ENCODE measurements at places on chromosomes 7 and 10.

GRCh38 chr10:93503075-93503474, 6.7 kb downstream of the CEP55 start:
- ATAC-seq, result no peak

- no peak for ATAC-seq
Measured at GRCh38 chr7:118152654-118153053, 31.3 kb upstream of the LSM8 start.

- peak; percentile 16 for ATAC-seq
Measured at GRCh38 chr7:43560742-43561330, 22.1 kb upstream of the STK17A start.

DNA sequence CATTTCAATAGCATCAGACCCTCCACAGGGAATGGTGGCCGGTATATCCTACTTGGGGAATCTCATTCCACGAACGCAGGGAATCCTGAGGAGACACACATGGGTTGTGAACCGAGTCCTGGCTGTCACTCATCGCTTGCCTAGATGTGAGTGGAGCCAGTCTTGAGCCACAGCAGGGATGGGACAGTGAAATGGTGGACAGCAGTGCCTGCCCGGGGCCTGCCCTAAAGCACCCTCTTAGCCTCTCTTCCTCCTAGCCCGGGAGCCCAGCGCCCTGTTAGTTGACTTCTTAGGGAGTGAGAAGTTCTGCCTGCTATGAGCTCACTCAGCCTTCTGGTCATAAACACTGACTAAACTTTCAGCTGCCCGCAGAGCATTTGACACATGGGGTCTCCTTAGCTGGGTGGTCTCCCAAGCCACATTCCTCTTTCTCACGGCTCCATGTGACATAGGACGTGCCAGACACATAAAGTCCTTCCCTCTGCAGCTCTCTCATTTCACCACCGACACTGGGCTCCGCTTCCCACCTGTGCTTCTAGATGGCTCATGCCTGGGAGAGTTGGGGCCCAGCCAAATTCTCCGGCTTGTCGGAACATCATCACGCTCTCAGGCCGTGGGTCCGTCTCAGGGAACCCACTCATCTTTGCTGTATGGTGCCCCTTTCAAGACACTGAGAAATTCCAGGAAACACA, 60.9 kb downstream of the TCERG1L start:
- no peak for ATAC-seq

DNA sequence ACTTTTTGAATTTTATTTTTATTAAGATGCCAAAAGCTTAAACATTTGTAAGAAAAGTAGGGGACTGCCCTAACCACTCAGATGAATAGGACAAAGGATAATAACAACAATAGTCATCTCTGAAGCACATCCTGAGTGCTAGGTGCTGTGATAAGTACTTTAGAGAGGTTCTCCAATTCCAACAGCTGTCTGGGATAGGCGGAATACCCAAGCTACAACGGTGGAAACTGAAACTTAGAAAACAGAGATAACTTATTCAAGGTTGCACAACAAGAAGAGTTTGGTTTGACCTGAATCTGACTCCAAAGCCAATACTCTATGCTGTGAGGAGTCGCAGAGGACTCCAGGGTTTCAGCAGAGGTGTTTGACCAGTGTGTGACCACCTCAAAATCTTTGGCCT, 2.0 kb downstream of the RTKN2 start:
- ATAC-seq, result no peak

DNA sequence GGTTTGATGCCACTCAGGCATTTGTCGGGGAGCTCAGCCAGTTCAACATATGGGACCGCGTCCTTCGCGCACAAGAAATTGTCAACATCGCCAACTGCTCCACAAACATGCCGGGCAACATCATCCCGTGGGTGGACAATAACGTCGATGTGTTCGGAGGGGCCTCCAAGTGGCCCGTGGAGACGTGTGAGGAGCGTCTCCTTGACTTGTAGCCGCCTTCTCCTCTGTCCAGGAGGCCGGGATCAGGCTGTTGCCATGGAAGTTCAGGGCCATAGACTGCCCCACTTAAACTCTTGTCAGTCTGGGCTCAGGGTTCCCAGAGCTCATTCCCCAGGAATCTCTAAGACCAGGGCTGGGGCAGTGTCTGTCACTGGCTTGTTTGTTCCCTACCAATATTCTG, 11.3 kb downstream of the NPTX2 start:
- no peak for ATAC-seq

- peak; percentile 71 for ATAC-seq
Measured at GRCh38 chr7:128904381-128905197, 5.9 kb downstream of the KCP start.

DNA sequence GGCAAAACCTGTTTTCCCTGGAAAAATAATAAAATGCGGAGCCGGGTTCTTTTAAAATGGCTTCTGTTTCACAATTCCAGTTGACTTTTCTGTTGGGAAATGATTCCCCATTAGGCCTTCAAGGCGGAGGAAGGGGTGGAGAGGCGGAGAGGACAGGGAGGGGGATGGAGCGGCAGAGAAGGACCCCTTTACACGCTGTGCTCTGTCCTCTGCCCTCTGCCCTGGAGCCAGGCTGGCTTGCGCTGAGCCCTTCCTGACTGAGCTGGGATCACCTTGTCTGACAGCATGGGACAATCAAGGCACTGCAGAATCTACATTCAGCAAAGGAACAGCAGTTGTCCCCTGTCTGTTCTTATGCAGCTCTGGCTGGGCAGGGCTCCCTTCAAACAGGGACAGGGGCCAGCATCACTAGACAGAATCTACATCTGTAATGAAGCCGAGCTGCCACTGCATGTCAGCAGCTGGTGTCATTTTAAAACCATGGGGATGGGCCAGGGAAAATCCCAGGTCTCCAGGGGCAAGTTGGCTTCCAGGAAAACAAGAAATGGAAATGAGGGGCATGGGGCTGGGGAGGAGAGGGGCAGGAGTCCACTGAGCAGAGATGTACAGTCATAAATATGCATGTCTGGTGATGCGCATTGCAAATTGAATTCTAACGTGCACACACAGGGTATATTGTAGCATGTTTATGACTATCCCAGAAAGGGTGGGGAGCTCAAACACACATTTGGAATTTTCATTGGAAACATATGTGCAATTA, 120.0 kb downstream of the MKX start:
- ATAC-seq, result no peak

DNA sequence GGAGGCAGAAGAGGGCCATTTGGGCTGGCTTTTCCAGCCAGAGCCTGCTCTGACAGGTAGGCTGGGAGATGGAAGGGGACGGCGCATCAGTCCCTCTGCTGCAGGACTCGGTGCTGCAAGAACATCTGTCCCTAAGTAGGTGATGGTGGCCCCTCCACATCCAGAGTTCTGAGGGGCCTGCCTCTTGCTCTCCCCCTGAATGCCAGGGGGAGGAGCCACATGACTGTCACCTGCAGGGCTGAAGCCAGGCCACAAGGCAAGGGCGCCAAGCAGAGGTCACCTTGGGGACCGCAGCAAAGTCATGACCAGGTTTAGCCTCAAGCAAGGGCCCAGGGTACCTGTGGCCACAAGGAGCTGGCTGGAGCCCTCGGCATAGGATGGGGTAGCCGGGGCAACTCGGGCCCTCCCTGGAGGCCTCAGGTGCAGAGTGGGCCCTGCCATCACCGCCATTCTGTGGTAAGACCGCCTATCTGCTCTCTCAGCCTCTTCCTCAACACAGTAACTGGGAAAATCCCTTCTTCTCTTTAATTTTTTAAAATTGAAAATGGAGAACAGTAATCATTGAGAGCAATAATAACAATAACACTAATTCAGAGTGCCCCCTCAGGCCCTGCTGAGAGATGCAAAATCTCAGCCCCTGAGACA, 99.3 kb downstream of the FAM53B start:
- no peak for ATAC-seq

GRCh38 chr7:151143261-151144015, 24.1 kb downstream of the GBX1 start:
- ATAC-seq, result no peak

DNA sequence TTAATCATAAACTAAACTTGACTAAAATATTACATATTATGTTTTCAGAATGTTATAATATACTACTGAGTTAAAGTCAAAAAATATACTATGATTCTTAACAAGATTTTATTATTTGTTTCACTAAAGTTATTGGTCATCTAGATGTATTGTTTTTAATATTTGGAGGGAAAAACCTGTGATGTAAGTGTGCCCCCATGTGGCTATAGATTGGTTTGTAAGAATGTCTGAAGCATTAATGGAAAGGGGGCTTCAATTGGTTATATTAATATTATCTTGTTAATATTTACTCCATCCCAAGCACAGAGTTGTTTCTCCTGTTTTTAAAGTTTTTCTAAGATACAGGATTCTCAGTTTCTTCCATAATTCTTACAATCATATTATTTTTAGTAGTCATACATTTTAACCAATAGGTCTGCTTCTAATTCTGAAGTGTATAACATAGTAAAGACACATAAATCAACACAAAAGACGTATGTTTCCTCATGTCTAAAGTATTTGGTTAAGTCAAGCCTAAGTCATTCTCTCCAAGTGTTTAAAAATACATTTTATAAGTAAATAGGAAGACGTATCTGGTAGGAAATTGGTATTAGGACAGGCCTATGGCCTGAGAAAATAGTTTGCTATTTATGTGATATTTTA, 58.0 kb downstream of the GNAT3 start:
- no peak for ATAC-seq

- ATAC-seq, result no peak
Measured at GRCh38 chr10:44995914-44996669, 4.6 kb upstream of the ZNF22 start.

- ATAC-seq, result peak; percentile 73
Measured at GRCh38 chr7:127819975-127820731, 168.2 kb downstream of the SND1 start.

DNA sequence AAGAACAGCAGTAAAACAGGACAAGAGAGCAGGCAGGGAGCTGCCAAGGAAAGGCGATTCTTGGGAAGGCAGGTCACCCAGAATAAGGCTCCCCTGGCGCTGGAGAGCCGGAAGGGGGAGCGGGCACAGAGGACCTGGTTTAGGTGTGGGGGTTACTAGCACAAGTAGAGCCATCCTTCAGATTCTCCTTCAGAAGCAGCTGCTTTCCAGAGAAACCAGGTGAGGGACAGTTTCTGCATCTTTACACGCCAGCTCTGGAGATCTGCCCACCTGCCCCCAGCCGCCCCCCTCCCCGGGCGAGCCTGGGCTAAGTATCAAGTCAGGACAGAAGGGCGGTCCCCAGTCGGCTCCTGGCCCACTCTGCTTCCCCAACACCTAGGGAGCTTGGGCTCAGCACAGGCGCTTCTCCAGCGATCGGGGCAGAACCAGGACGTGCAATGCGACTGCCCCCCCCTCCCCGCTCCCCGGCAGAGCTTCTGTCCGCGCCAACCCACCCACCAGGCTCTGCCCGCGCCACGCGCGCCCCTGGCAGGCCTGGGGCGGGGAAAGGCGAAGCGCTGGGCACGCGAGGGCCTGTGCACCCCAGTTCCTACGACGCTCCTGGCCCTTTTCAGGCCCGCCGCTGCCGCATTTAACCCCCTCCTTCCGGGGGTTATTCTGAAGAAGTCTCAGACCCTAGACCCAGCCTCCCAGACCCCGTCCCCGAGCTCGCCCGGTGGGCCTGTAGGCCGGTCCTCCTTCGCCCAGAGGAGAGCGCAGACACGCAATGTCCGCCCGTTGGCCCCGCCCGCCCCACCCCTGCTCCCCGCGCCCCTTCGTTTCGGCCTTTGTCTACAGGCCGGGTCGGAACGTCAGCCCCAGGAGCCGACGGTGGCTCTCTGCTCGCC, 4.4 kb upstream of the EN2 start:
- ATAC-seq, result no peak

DNA sequence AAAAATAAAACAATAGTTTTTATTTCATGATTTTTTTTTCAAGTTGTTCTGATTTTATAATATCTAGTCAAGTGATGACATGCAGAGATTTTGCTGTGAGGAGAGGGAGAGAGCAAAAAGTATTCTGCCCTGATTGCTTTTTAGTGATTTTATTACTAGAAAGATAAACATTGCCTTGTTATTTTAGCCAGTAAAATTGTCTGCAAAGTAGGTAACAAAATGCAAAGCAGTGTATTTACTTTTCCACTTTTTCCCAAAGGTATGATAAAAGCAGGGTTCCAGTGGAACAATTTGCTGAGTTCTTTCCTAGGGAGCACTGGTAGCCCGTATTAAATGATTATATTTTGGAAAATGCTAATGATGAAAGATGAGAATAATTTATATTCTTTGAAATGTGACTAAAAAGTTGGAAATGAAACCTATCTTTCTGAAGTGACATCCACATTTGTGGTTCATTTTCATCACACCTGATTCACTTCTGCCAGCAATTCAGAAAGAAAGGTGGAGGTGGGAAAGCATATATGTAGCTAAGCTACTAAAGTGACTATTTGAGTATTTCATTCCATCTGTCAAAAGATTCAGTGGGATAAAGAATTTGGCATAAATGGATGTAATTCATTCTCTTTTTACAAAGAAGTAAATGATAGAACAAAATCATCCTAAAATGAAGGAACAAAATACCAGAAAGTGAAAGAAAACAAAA, 300.3 kb downstream of the ADK start:
- ATAC-seq, result no peak

GRCh38 chr10:121449482-121449924, 148.7 kb downstream of the FGFR2 start:
- ATAC-seq, result no peak

DNA sequence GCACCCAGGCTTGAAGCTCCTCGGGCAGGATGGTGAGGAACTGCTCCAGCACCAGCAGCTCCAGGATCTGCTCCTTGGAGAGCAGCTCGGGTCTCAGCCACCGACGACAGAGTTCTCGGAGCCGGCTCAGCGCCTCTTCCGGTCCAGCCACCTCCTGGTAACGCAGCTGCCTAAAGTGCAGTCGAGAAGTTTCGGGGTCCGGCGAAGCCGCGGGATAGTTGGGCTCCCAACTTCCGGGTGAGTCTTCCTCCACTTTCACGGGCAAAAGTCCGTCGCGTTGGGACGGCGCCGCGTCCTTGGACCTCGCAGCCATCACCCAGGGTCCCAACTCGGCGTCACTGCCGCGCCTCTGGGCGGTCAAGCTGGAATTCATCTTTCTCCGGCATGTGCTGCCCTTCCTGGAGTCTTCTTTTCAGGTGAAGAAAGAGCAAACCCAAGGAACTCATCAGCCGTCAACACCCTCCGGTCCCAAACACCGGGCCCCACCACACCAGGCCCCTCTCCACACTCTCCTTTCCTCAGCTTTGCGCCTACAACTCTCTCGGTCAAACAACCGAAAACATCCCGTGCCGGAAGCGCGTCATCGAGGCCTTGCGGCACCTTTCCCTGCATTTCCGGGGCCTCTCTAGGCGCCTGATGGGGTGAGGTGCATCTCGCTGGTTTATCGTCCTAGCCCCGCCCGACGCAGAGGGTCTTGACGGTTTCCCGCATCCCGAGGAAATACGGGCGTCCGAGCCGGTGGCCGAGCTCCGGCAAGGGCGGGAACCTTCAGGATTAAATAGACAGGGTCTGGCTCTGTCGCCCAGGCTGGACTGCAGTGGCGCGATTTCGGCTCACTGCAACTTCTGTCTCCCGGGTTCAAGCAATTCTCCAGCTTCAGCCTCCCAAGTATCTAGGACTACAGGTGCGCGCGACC, at the start of gene ZNF394:
TSS of gene ZNF394 (minus strand) at position 561 of the 916 bp plus-strand sequence. CDS start at position 373, 188 bp downstream.
- peak; percentile 68 for ATAC-seq

DNA sequence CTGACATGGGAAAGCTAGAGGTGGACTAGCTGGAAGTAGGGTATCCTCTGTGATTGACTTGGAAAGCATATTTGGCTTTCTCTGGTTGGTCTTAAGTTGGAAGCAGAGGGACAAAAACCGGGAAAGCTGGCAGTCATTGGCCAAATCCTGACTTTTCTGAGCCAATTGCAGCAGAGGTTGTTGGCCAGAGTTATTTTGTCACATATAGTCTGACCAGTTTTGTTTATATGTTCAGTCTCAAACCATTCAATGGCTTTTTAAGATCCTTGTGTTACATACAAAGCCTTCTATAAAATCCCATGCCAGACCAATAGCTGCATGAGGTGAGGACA, 6.3 kb downstream of the CFAP69 start:
- ATAC-seq, result no peak

- no peak for ATAC-seq
Measured at GRCh38 chr10:80185578-80186299, 19.6 kb downstream of the ANXA11 start.
